ENCODE measurements at places on chromosomes 2 and 18.

DNA sequence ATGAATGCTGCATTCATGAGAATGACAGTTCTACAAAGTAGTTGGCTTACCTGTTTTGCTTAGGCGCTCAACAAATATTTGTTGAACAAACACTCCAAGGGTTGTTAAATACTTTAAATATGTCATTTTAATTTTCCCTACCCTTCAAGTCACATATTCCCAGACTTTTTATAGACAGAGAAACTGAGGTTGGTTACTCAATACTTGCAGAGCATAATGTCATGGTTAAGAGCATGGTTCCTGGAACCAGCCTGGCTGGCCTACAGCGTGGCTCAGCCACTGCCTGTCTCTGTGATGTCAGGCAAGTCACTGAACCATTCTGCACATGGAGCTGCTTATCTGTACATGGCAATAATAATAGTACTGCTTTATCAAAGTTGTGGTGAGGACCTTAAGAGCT lies 120.0 kb upstream of the STK17B start:
- DNase-seq, result no peak

- no peak for DNase-seq
Measured at GRCh38 chr2:239853121-239853520, 172.0 kb downstream of the NDUFA10 start.

DNA sequence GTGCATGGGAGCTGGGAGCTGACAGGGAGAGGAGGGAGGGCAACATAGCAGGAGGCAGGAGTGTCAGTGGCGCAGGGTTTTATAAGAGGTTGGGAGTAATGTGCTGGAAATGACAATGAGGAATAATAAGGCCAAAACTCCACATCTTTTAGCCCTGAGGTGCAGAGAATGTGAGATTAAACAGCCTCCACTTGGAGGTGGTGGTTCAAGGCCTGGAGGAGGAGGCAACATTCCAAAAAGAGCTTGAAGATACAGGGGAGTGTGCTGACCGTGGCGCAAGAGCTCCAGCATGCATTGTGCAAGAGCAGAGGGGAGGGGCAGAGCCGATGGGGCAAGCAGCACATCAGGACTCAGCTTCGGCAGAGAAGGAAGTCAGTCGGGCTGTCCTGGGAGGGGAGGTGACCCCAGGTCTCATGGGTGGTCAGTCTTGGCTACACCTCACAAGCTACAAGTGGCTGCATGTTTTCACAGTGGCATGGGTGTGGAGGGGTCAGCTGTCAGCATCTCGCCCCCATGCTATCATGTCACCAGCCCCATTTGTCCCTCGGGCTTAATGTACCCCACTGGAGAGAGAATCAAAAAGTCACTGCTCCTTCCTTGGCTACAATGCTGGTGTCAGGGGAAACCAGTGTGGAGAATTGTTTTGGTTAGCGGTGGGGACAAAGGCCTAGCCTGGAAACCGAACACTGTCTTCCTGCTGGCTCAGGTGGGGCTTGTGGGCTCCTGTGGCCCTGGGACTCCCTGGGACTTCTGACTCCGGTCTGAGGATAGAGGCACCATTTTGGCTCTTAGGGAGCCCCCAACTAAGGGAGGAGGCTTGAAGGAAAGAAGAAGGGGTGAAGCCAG lies 208.0 kb downstream of the ZFP36L2 start:
- no peak for DNase-seq

DNA sequence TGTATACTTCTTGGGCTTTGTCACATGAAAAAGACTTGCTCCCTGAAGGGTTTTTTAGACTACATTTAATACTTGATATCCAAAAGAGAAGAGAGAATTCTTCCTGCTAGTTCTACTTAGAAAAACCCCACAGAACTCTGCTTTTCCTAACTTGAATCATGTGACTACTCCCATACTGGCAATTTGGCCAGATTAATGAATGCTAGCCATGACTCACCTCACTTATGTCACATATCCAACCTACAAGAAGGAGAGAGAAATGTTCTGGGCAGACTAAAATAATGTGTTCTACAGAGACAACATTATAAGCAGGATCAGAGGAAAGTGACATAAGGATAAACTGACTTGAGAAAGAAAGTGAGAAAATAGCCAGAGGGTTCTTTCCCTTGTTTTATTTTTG lies 249.3 kb upstream of the GULP1 start:
- no peak for DNase-seq

- DNase-seq, result no peak
Measured at GRCh38 chr2:3876685-3877084, 173.3 kb downstream of the DCDC2C start.

- no peak for DNase-seq
Measured at GRCh38 chr2:140990416-140990815, 1140.4 kb downstream of the LRP1B start.

- no peak for DNase-seq
Measured at GRCh38 chr2:209431701-209432100, 7.9 kb downstream of the MAP2 start.

GRCh38 chr18:39348757-39349156 lies 1783.2 kb upstream of the CELF4 start:
- DNase-seq, result no peak

GRCh38 chr2:238425979-238426567 lies 654 bp upstream of the ASB1 start:
- DNase-seq, result no peak

- DNase-seq, result no peak
Measured at GRCh38 chr2:106314444-106314843, 120.3 kb upstream of the UXS1 start.

DNA sequence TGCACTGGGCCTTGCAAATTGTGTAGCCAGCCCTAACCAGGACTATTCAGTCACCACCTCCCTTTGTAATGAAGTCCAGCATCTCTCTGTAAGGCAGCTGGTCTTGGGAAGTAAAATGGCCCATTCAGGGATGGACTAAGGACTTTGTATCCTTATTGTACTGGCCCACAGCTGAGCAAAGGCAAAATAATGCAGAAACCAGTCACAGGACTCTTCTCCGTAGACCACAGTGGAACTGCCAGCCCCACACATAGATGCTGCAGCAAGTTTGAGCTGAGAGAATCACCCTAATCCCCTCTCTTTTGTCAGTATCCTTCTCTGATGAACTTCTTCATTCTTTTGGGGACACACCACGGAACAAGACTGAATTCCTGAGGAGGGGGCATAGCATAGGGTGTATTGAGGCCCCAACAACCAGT lies 73.6 kb upstream of the RTN4 start:
- DNase-seq, result no peak

GRCh38 chr2:136424112-136424511 lies 306.2 kb upstream of the CXCR4 start:
- no peak for DNase-seq

DNA sequence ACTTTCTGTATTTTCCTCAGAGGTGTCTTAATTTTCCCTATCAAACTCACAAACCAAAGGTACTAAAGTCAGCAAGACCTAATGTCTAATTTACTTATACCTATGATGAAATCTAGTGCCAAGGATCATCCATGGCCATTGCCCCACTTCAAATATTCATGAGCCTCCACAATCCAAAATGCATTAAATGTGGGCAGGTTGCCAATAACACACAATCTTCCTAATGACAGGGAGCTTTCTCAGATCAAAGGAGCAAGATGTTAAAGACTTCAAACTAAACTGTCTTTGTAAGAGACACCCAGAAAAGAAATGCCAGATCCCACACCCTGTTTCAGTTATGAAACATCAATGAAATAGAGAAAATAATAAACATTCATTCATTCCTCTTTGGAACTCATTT lies 143.2 kb downstream of the TMEFF2 start:
- DNase-seq, result no peak

DNA sequence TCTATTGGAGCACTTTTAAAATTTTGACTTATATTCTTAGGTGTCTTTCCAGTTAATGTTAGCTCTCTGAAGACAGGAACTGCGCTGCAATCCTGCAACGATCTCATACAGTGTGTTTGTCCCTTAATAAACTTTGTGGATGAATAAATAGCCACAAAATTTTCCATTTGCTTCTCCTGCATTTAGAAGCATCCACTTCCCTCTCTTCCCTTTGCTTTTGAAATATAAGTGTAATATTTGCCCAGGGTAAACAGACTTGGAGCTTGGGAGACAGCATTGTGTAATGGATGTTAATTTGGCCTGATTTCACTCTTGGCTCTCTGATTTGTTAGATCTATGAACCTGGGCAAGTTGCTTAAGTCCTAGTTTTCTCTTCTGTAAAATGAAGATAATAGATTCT lies 58.2 kb upstream of the CD28 start:
- DNase-seq, result no peak

DNA sequence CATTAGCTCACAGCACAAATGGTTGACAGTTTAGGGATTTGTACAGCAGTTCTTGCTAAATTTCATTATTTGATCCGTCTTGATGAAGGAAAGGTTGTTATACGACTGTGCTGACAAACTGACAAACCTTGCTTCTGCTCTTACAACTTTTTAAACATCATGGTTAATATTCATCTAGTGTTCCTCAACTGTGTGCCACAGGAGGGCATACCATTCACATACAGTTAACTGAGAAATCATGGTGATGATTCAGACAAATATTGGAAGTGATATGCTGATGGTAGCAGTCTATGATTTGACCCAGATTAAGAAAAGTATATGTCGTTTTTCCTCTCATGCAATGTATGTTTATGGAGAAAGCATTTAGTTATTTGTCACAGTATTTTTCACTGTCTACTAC lies 129.8 kb upstream of the FSIP2 start:
- no peak for DNase-seq

- DNase-seq, result no peak
Measured at GRCh38 chr2:234019896-234020295, 30.6 kb upstream of the SPP2 start.

- no peak for DNase-seq
Measured at GRCh38 chr18:68699043-68699442, 15.9 kb downstream of the TMX3 start.

DNA sequence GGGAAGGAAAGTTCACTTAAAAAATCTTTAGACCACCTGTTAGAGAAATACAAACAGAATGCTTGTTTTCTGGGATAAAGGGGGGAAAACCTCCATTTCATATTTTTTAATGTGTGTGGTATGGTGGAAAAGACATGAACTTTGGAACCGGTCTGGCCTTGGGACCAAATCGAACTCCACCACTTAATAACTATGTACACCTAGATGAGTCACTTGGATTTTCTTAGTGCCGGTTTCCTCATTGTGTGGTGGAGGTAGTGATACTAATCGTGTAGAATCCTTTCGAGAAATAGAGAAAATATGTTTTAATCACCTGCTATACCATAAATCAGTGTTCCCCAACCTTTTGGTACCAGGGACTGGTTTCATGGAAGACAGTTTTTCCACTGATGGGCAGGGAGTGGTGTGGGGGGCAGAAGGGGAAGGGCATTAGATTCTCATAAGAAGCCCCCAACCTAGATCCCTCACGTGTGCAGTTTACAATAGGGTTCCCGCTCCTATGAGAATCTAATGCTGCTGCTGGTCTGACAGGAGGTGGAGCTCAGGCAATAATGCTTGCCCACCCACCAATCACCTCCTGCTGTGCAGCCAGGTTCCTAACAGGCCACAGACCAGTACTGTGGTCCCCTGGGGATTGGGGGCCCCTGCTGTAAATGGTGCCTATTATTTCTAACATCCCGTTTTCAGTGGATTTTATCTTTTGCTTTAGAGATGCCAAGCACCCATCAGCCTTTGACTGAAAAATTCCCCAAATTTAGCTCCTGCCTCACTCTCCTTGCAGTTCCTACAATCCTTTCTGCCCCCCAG lies 308.8 kb downstream of the PRKCE start:
- no peak for DNase-seq

DNA sequence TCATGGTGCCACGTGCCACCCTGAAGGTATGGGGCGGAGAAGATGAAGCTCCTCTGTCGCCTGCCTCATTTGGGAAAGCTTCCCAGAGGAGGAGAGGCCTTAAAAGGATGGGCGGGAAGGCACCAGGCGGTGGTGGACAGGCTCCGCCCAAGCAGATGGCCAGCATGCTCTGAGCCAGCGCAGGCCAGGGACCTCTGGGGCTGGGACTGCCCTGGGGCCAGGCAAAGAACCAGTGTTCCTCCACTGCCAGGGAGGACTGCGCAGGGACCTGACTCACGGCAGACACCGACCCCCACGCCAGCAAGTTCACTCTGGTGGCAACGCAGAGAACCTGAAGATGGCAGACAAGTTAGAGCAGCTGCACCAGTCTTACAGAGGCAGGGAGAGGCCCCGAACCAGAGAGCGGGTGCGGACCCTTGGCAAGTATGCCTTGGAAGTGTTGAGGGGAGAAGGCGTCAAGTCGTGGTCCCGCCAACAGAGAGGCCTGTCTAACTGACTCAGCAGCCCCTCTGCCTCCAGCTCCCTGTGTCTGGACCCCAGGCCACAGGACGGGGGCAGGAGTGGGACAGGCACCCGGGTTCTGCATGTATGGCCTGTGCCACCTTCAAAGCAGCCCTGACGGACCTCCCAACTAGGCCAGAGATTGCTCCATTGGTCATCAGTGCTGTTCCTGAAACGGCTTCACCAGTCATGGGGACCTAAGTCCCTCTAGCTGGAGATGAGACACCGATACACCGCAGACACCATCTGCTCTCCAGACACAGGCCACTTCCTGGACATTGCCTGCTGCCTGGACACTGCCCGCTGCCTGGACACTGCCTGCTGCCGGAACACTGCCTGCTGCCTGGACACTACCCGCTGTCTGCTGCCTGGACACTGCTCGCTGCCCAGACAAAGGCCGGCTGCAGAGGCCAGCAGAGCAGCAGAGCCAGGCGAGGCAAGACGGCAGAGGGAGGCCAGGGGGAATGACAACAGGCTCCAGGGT lies 124.7 kb downstream of the HDAC4 start:
- no peak for DNase-seq

DNA sequence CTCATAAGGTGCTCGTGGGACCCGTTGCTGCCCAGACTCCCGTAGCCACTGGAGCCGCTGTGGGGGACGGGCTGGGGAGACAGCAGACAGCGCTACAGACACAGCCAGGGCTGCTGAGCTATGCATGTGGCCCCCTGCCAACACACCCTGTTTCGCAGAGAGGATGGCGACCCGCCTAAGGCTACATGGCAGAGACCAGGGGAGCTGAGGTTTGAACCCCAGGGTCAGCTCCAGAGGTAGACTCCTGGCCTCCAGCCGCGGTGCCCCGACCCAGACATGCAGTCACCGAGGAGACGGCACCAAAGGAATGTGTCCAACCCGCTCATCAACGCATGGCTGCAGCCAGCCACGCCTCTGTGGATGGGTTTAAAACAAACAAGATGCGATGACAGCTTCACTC lies 21.0 kb upstream of the HES6 start:
- no peak for DNase-seq

GRCh38 chr2:187594801-187595200 lies 40.6 kb upstream of the TFPI start:
- no peak for DNase-seq

DNA sequence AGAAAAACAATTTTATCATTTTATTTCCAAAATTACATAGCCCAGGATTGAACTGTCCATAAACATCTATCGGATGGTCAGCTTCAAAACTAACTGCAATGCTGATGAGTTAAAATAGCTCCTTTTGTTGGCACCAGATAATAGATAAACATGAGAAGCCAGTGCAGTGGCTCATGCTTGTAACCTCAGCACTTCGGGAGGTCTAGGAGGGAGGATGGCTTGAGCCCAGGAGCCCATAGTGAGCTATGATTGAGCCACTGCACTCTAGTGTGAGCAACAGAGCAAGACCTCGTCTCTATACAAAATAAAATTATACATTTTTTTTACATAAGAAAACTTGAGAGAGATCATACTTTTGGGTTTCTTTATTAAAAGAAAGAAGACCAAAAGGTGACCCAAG lies 34.6 kb upstream of the IMPA2 start:
- no peak for DNase-seq

Measured in activated CD4-positive, alpha-beta T cell treated with anti-CD3 and anti-CD28 coated beads, Interleukin-2, amount 50 U/mL, for 24 hours (primary cell).